ENCODE measurements at places on chromosomes 5 and 9. TPM values are rescaled to one million over a fixed set of nuclear protein-coding genes. Genes with fewer than 3 reads are reported as not detected.

GRCh38 chr9:128747241-128747640, 23.3 kb upstream of the ZDHHC12 start:
- no peaks in the 10 kb centered on the region for H3K27me3 ChIP-seq
- no peak overlapping the region for H3K4me3 ChIP-seq
- H3K4me1 ChIP-seq: no peaks in the 10 kb centered on the region
- DNase-seq: no peak

CRB2 gene
- 2.3 TPM for total RNA-seq

DNA sequence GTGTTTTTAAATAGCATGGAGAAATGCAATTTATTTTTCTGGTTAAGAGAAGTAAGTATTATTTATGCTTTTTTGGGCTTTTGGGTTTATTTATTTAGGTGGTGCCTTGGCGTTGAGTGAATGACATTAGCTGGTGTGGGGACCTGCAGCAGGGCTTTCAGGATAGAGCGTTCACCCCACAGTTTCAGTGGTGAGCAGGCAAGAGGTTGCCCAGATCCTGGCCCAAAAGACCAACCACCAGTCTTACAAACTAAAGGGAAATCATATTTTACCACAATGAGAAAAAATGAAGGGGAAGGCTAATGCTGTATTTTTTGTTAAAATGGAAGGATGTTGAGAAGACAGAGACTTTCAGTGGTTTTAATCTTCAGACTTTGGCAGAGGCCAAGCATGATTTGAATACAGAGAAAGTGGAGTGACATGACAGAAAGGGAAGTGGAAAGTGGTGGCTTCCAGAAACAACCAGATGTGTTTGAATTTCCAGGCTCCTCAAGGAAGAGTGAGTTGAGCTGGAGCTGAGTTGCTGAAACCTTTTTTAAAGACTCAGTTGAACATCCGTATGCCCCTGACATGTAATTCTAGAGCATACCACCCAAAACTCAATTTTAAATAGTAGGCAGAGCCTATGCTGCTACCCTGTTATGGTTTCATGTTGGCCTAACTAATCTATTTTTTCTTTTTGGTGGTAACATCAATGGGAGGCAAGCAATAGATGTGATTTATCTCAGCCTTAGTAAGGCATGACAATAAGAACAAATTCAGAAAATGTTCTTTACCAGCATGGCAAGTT, 94.8 kb downstream of the AOPEP start:
- H3K4me1 ChIP-seq: no peaks in the 10 kb centered on the region
- peak overlapping the region; percentile 90 for H3K27ac ChIP-seq
- no peaks in the 10 kb centered on the region for H3K27me3 ChIP-seq

FOXD4L5 gene
- total RNA-seq: 0.37 TPM

DNA sequence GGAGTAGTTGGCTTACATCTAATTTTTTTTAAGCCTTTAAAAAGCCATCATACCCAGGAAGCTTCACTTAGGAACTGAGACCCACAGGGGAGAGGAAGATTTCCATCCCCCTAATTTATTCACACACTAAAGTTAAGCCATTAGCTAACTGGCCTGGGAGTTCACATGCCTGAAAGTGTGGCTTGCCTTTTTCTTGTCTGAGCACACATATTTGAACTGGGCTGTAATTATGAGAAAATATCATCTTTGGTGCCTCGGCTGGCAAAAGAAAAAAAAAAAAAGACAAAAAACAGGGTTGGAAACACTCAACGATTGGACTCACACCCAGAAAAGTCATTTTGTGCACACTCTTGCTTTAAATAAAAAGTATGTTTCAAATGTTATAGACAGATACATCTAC, 847.3 kb downstream of the MAT2B start:
- DNase-seq: no peak
- H3K36me3 ChIP-seq: no peaks in the 10 kb centered on the region
- no peaks in the 10 kb centered on the region for H3K4me1 ChIP-seq
- H3K4me3 ChIP-seq: no peak overlapping the region

DNA sequence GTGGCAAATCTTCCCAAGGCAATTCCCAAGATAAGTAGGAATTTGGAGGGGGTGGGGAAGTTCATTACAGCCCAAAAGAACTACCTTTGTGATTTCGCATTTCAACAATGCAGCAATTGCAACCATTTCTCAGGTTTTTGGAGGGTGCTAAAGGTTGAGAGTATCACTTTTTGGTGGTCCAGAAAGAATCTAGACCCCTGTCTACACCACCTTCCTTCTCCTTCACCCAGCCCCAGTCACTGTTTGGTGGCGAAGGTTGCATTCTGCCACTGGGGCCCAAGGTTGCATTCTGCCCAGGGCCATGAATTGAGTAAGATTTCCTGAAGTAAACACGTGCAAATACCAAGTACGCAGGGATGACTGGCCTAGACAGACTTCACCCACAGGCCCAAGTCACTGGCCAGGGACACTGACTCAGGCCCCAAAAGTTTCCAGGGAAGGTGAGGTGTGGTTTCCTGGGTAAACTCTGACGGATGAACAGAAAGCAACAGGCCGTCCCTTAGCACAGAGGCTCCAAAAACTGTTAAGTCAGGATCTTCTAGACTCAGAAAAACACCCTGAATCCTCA, 5.7 kb downstream of the PDE6A start:
- no peak overlapping the region for H3K4me3 ChIP-seq
- H3K4me1 ChIP-seq: no peaks in the 10 kb centered on the region
- H3K27me3 ChIP-seq: no peaks in the 10 kb centered on the region
- no peak for DNase-seq
- H3K27ac ChIP-seq: no peak overlapping the region

- no peak for DNase-seq
- no peak overlapping the region for H3K4me3 ChIP-seq
- H3K4me1 ChIP-seq: no peaks in the 10 kb centered on the region
- no peaks in the 10 kb centered on the region for H3K27me3 ChIP-seq
- H3K36me3 ChIP-seq: no peaks in the 10 kb centered on the region
These were observed 15.9 kb upstream of the WNT8A start for GRCh38 chr5:138067945-138068344.

DNA sequence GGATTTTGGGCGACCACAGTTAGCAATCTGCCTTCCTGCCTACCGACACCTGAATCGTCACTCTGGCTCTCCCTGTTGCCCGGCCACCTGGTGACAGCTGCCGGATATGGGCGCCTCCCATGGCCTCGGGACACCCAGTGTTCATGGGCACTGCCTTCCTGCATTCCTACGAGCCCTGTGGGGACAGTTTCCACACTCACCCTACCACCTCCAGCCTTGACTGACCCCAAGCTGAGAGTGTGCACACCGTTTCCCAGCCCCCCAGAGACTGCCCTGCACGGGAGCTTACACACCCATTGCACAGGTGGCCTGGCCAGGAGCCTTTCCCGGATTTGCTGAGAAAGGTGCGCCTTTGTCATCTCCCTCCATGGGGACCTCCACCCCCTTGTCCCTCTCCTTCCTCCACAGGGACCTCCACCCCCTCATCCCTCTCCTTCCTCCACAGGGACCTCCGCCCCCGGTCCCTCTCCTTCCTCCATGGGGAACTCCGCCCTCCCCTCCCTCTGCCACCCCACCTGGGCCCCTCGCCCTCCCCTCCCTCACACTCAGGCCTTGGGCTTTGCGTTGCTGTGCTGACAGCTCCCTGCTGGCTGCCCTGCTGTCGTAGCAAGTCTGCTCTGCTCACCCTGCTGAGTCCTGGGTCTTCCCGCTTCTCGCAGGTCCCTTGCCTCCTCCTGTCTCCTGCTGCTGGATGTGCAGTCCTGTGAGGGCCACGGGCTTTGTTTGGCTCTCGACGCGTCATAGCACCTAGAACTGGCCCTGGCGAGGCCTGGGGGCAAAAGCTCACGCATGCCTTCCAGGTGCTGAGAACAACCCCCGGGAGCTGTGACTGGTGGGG, 48.4 kb downstream of the MRPL36 start:
- H3K27me3 ChIP-seq: no peaks in the 10 kb centered on the region
- H3K4me3 ChIP-seq: no peak overlapping the region
- H3K36me3 ChIP-seq: no peaks in the 10 kb centered on the region
- H3K27ac ChIP-seq: no peak overlapping the region
- no peaks in the 10 kb centered on the region for H3K4me1 ChIP-seq

TEX48 gene
- total RNA-seq: not detected

DNA sequence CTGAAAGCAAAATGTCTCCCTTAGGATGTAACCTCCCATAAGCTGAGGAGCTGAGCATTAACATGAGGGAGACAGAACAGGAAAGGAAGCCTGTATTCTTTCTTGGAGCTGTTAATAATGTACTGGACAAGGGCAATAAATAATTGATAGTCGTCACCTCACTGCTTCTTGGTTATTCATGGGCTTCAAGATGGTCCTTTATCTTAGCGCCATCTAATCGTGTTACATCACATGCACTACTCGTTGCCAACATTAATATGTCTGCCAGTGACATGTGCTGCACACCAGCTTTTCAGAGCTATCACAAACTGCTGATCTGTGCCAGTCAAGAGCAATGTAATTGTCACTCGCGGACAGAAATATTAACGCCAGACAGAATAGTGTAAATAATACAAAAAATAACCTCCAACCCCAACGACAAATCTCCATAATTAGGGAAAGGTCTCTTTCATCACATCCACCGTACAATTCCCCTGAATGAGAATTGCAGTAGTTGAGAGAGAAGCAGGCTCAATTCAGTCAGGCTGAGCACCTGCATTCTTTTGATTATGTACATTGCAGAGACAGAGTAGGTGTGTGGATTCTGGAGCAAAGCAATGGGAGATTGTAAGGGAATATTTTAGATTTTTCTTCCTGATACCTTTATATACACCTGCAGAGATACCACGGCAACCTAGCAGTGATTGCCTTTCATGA, 267.1 kb downstream of the SPATA31D1 start:
- no peaks in the 10 kb centered on the region for H3K27me3 ChIP-seq
- no peak for DNase-seq
- no peaks in the 10 kb centered on the region for H3K4me1 ChIP-seq
- no peak overlapping the region for H3K27ac ChIP-seq
- no peaks in the 10 kb centered on the region for H3K36me3 ChIP-seq

PCDHB6 gene
- 0.51 TPM for total RNA-seq

DNA sequence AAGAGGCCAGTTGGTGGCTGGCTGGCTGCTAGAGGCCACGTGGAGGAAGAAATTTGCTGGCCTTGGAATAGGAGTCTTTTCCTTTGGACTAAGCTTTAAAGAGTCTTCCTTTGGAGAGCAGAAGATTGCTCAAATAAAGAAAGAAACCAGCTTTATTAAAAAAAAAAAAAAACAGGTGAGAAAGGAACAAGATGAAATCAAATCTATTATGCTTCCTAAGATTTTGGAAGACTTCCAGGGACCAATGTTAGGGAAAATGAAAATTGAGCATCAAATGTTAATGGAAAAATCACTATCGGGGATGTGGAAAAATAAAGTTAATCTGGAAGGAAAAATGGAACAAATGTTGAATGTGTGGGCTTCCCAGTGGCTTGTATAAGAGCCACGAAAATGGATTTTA, 153.1 kb downstream of the TTC39B start:
- no peaks in the 10 kb centered on the region for H3K36me3 ChIP-seq
- no peak overlapping the region for H3K4me3 ChIP-seq

DNA sequence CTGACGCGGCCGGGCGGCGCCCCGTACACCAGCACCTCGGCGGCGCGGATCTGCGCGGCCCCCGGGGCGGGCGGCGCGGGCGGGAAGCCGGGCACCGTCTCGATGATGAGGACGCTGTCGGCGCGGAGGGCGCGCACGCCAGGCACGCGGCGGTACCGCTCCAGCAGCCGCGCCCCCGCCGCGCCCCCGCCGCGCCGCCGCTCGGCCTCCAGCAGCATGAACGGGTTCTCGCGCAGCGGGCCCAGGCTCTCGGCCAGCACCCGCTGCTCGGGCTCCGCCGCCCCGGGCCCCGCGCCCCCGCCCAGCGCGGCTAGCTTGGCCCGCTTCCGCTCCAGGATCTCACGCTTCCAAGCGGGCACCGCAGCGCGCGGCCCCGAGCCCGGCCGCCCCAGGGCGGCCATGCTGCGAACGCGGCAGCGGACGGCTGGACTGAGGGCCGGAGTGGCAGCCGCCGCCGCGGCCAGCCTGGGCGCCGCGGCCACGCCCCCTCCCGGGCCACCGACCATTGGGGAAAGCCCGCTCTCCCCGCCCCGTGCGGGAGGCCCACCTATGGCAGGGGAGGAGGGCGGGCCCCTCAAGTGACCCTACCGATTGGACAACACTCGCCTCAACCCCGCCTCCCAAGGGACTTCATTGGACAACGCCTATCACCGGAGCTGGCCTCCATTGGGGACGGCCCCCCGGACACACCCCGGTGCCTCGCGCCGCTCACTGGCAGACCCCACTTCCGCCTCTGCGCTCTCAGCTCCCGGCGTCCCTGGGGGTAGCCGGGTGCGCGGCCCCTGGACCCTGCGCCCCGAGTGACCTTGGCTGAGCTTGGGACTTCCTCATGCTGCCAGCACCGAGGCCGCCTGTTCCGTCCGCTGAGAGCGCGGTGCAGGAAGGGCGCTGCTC, at the start of gene TPRN:
TSS of gene TPRN (minus strand) at position 431 of the 894 bp plus-strand sequence. CDS start at position 401, 30 bp downstream.
- H3K36me3 ChIP-seq: no peaks in the 10 kb centered on the region
- DNase-seq: peak; percentile 99
- peaks cover 20% of the 10 kb centered on the region for H3K4me1 ChIP-seq
- H3K27ac ChIP-seq: peak within 1 kb of the TSS; percentile 73

DNA sequence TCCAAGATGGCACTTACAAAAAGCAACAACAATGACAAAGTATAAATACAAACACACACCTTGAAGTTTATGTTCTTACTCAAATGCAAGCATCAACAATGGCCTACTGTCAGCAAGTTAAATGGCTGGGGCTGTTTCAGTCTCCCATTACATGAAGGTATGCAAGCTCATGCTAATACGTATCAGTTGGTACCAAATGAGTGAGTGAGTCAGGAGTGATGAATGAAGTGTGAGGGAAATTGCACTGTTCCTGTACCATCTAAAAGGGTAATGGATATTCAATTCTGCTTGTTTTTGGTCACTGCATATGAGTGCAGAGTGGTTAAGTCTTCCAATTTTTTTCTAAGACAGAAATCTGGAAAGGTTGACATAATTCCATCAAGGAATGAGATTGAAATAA, 964.9 kb downstream of the MAT2B start:
- no peak overlapping the region for H3K4me3 ChIP-seq
- no peak overlapping the region for H3K27ac ChIP-seq
- DNase-seq: no peak
- H3K36me3 ChIP-seq: no peaks in the 10 kb centered on the region
- H3K4me1 ChIP-seq: no peaks in the 10 kb centered on the region
- H3K27me3 ChIP-seq: no peaks in the 10 kb centered on the region

PCDHB4 gene
- 0.59 TPM for total RNA-seq

DNA sequence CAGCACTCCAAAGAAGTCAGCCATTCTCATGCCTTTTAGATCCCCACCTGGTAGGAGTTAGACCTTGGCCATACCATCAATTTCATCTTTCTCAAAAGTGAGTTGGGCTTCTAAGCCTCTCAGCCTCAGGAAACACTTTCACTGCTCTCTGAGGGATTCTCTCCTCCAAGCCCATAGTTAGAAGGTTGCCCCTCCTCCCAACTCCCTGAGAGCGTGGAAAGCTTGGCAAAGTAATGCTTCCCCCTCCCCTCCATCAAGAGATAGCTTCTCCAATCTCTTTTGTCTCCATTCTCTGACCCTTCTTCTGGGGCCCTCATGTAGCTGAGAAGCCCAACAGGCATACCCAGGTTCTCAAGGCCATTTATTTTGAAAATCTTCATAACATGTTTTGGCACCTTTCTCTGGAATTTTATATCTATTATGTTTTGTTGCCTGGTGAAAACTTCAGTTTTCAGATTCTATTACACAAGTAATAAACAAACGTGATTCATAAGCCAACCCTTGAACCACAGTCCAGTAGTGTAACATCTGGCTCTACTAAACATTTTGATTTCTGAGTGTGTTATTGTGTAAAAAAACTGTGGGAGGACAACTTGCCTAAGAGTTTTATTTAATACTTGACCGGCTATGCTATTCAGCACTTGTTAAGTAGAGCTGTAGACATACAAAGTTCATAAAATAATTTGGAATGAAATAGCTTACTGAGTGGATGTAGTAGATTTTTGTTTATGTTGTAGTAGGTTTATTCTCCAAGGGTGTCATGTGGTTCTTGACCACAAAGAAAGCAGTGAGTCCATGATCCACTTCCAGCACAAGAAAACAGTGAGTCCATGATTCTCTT, 17.1 kb downstream of the LVRN start:
- no peaks in the 10 kb centered on the region for H3K27me3 ChIP-seq
- DNase-seq: no peak

Measured in uterus (tissue), 4 donors.